HAP-1 (cell line): ENCODE measurements at places on chromosomes 2 and 18.

GRCh38 chr2:229660951-229661350, 53.4 kb downstream of the DNER start:
- no peak for DNase-seq

- DNase-seq: peak; percentile 60
These were observed 115.1 kb downstream of the EML6 start for GRCh38 chr2:54838585-54839035.

- DNase-seq: no peak
These were observed 131.3 kb downstream of the COL6A3 start for GRCh38 chr2:237282568-237283128.

- no peak for DNase-seq
These were observed 14.0 kb downstream of the HOXD1 start for GRCh38 chr2:176202491-176202890.

- DNase-seq: peak; percentile 15
These were observed 797 bp upstream of the GRHL1 start for GRCh38 chr2:9950521-9951271.

GRCh38 chr2:43941966-43942365, 53.8 kb downstream of the LRPPRC start:
- no peak for DNase-seq

- DNase-seq: no peak
These were observed 13.4 kb downstream of the SERPINB7 start for GRCh38 chr18:63788447-63789096.

DNA sequence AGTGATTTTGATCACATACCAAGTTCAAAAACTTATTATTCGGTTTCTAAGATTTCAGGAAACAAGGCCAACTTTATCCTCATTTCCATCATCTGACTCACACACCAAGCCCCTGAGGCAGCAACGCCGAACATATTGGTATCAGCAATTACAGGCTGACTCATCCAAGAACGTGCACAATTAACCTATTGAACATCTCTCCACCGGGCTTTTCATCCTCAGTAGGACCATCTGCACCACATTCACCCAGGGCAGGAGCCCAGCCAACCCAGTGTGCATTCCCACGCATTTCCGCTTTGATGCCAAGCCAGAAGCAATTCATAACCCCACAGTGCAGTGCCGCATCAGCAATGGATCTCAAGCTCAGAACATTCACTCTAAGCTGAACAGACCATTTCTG, 52.9 kb downstream of the SCG2 start:
- DNase-seq: no peak

DNA sequence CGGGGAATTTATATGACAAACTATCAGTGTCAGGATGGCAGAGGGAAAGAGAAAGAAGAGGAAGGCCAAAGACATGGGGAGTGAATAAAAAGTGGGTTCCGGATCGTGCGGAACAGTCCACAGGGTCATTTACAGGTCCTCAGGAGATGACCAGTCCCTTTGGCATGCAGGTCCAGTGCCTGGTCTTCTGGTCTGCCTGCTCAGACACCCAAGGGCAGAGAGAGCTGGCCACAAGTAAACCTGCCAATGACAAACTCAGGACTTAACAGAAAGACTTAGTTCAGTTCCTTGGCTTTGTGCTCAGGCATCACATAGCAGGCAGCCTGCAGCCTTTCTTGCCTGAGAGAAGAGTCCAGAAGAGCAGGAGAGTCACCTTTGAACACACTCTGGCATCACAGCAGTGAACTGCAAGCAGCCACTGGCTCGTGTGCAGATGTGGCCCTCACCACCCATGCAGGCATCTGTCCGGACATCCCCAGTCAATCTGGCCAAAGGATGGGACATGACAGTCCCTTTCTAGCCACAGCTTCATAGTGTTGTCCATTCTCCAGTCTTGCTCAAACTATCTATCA, 14.0 kb downstream of the TMEM127 start:
- DNase-seq: peak; percentile 62

- DNase-seq: no peak
These were observed 9.2 kb downstream of the SLC39A10 start for GRCh38 chr2:195666113-195666712.

GRCh38 chr2:146312899-146313298, 1531.9 kb upstream of the ACVR2A start:
- DNase-seq: peak; percentile 22

DNA sequence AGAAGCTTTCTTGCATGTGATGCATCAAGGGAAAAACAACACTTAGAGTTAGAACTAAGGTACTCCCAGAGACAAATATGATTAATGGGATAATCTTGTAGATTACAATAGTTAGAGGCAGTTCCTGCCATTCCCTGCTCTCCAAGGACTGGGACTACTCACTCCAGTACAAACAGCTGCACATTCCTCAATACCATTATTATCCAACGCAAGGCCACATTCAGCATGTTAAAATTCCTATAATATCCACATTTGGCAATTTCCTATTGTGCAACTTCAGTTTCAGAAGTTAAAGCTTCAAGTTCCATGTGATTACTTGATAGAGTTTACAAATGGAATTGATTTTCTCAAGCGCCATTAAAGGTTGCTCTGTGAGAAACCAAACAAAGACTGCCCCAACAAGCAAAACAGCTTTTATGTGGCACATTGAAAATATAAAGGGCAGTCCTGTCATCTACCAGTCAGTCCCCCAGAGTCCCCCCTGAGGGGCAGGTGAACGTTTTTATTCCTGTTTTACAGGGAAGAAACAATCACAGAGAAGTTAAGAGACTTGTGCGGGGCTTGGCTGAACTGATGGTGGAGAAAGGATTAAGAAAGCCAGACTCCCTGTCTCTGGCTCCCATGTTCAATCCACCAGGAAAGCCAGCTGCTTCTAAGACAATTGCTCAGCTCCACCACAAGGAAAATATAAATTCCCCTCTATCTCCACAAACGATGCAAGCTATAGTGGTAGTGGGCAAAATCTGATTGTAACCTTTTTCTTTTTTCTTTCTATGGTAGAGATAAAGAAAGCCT, 72.6 kb downstream of the TXNL1 start:
- DNase-seq: peak; percentile 23

GRCh38 chr2:217410681-217410960, 550.8 kb upstream of the TNP1 start:
- DNase-seq: no peak

- DNase-seq: peak; percentile 92
These were observed 2.5 kb downstream of the IGFBP5 start for GRCh38 chr2:216692636-216693413.

DNA sequence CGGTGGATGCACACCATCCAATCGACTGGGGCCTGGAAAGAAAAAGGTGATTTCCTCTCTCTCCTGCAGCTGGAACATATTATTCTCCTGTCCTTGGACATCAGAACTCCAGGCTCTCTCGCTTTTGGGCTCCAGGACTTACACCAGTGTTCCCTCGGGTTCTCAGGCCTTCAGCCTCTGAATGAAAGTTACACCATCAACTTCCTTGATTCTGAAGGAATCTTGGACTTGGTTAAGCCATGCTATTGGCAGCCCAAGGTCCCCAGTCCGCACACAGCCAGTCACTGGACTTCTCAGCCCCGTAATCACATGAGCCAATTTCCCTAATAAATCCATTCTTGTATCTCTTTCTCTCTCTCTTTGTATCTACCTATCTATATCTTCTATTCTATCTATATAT, 418.9 kb downstream of the IRS1 start:
- DNase-seq: no peak

GRCh38 chr2:41922177-41922576, 125.6 kb upstream of the PKDCC start:
- no peak for DNase-seq

DNA sequence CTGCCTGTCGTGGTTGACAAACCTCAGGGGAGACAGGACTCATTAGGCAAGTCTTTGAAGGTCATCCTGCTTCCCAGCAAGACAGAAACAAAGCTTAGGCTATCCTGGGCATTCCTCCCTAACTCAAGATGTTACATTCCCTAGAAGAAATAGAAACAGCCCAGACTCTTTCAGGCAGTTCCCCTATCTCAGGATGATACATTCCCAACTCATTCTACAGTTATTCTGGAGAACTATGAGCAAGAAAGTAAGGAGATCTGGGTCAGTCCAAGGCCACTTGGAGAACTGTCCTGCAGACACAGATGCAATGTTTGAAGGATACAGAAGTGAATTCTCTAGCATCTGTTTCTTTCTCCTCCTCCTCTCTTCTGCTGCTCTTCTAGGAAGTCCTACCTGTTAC, 220.1 kb upstream of the NCKAP5 start:
- no peak for DNase-seq

DNA sequence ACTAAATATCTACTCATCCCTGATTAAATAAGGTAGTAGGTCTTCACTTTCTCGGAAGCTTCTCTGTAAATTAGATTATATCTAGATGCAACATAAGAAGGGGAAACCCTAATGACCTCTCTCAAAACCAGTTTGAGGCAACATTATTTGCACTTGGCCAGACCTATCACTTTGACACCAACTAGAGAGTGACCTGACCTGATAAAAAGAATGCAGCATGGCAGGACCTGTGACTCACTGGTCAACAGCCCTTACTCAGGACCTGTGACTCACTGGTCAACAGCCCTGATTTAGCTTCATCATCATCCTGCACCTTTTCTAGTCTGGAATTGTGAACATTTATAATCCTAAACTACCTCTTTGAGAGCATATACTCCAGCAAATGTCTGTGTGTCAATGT, 1957.7 kb upstream of the CELF4 start:
- DNase-seq: no peak

GRCh38 chr2:147346142-147346541, 498.7 kb upstream of the ACVR2A start:
- DNase-seq: no peak

DNA sequence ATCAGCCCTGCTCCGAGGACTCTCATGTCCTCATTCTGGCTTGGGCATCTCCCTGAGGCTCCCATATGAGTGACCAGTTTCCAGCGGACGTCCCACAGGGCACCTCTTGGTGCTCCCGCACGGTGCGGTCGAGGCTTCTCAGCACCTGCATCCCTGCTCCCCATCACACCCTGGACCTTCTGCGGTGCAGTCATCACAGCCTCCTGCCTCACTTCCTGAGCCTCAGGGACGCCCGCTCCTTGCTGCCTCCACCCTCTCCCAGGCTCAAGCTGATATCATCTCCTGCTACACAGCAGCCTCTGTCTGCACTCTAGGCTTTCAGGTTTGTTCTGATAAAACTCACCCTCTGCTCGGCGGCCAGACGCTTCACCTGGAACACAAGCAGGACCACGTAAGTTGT, 185.0 kb downstream of the TMEM18 start:
- DNase-seq: no peak

DNA sequence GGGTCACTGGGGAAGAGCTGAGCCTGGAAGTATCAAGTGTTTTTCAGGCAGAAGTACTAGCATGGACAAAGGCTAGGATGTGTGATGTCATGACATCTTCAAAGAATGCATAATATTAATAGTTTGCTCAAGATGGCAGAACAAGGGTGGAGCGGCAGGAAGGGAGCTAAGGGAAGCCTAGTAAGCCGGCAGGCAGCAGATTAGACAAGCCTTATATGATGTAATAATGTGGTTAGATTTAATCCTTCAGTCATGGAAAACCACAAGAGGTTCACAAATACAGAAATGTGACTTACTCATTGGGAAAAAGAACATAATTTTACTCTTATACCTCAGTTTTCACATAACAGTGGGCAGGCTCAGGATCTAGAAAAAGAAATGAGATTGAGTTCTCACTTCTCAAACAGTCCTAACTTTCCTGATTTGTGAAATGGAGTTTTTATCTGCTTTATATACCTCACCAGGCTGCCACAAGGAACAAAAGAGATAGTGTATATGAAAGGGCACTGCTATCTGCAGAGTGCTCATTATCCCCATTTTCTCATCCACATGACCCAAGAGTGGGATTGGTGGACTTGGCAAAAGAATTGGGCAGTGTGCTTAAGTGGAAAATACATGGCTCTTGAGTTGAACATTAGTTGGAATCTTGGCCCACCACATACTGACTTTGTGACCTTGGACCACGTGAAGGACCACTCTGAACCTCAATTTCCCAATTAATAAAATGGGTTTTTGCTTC, 89.1 kb upstream of the LHCGR start:
- no peak for DNase-seq

DNA sequence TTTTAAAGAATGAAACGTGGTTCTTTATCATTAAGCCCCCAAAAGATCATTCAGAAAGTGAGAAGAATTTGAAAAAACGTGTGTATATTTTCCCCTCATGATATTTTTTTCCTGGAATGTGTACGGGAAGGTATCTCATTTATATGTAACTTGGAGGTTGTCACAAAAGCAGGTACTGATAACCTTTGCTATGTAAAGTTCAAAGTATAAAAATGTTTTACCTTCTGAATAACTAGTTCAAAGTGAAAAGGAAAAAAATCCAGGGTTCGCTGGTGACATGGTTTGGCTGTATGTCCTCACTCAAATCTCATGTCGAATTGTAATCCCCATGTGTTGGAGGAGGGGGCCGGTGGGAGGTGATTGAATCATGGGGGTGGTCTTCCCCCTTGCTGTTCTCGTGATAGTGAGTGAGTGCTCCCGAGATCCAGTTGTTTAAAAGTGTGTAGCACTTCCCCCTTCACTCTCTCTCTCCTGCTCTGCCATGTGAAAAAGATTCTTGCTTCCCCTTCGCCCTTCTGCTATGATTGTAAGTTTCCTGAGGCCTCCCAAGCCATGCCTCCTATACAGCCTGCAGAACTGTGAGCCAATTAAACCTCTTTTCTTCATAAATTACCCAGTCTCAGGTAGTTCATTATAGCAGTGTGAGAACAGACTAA, 144.2 kb downstream of the DCDC2C start:
- DNase-seq: no peak

DNA sequence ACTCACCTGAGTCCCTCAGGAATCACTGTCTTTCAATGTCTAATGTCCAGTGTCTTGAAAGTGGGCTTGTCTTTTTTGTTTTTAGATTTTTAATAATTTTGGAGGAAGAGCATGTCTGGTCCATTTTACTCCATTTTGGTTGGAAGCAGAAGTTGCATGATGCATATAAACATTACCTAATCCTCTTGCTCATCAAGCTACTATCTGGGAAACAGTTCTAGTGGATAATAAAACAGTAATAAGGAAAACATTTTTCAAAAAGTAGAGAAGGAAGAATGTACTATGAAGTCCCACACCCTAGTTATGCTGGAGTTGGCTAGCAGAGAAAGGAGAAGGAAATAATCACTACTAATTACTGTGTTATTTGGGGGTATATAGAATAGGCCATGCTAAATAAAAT, 263.7 kb downstream of the ETAA1 start:
- DNase-seq: no peak
